Endothelial cell of umbilical vein (primary cell): ENCODE measurements at places on chromosomes 5 and 9. TPM values are rescaled to one million over a fixed set of nuclear protein-coding genes. Genes with fewer than 3 reads are reported as not detected.

Gene COL23A1
- total RNA-seq, result not detected in 2 replicates

Gene TRIM36
- total RNA-seq, result 0.69 and 1.2 TPM in 2 replicates

Gene SLC36A2
- not detected in 2 replicates for total RNA-seq

Gene OLFM1
- total RNA-seq, result 0.42 and 0.95 TPM in 2 replicates

Gene FAM221B
- not detected in 2 replicates for total RNA-seq

Gene PKD2L2
- total RNA-seq, result not detected in 2 replicates

Gene MYO10
- total RNA-seq, result 144 and 148 TPM in 2 replicates

Gene PCDHA9
- total RNA-seq, result not detected in 2 replicates

Gene TENT4A
- total RNA-seq, result 33.5 and 35.4 TPM in 2 replicates

Gene PTGES
- not detected in 2 replicates for total RNA-seq

Gene RGS7BP
- total RNA-seq, result 2.0 and 4.2 TPM in 2 replicates

Gene FPGS
- total RNA-seq, result 90.2 and 90.7 TPM in 2 replicates

Gene ECPAS
- 72.3 and 89.3 TPM in 2 replicates for total RNA-seq

Gene CPLANE1
- total RNA-seq, result 16.9 and 21.5 TPM in 2 replicates

Gene SCAMP1
- total RNA-seq, result 29.0 and 30.7 TPM in 2 replicates

Gene ARSI
- total RNA-seq, result 0.20 TPM in 1 of 2 replicates, not detected in the other

Gene CCL28
- total RNA-seq, result 0.95 and 1.8 TPM in 2 replicates

Gene NSD1
- total RNA-seq, result 76.1 and 90.4 TPM in 2 replicates

Gene PAPPA
- total RNA-seq, result 0.12 and 0.13 TPM in 2 replicates

Gene EDIL3
- 28.8 and 41.2 TPM in 2 replicates for total RNA-seq

Gene SMIM23
- not detected in 2 replicates for total RNA-seq

Gene TRIM14
- total RNA-seq, result 7.1 and 10.7 TPM in 2 replicates

Gene FGF18
- total RNA-seq, result 0.27 TPM in 1 of 2 replicates, not detected in the other

Gene SLC45A2
- total RNA-seq, result not detected in 2 replicates

Gene BRINP1
- not detected in 2 replicates for total RNA-seq

Gene PRR7
- 5.7 and 6.5 TPM in 2 replicates for total RNA-seq

Gene OCLN
- total RNA-seq, result 18.2 and 22.3 TPM in 2 replicates

Gene CCDC152
- total RNA-seq, result 2.1 and 2.8 TPM in 2 replicates

Gene ANKRD55
- 1.2 and 2.1 TPM in 2 replicates for total RNA-seq

Gene PLEKHG4B
- total RNA-seq, result not detected in 2 replicates

Gene LCN9
- total RNA-seq, result not detected in 2 replicates

Gene LHX2
- not detected in 2 replicates for total RNA-seq

Gene SMIM27
- 9.5 and 11.5 TPM in 2 replicates for total RNA-seq

Gene ABO
- not detected in 2 replicates for total RNA-seq

Gene PTGS1
- 14.6 and 45.2 TPM in 2 replicates for total RNA-seq

Gene GLRA1
- not detected in 2 replicates for total RNA-seq

Gene C5orf58
- total RNA-seq, result not detected in 2 replicates

Gene TMEFF1
- 9.8 and 14.6 TPM in 2 replicates for total RNA-seq

Gene FOXD4L3
- not detected in 2 replicates for total RNA-seq

Gene PCDHGA2
- 0.58 and 1.2 TPM in 2 replicates for total RNA-seq

Gene WDR31
- 0.62 and 1.00 TPM in 2 replicates for total RNA-seq

Gene INSYN2B
- total RNA-seq, result 8.2 and 9.9 TPM in 2 replicates

Gene IRX1
- total RNA-seq, result not detected in 2 replicates

Gene NSG2
- total RNA-seq, result not detected in 2 replicates

Gene POU5F2
- total RNA-seq, result 1.2 TPM in 2 replicates

Gene ATP10B
- total RNA-seq, result not detected in 2 replicates

Gene NUTM2G
- not detected in 2 replicates for total RNA-seq

Gene SPINK7
- total RNA-seq, result not detected in 2 replicates

Gene PLPPR1
- total RNA-seq, result 0.18 TPM in 1 of 2 replicates, not detected in the other

Gene C5orf24
- total RNA-seq, result 56.0 and 56.2 TPM in 2 replicates

Gene SLC34A3
- total RNA-seq, result not detected in 2 replicates

Gene IRX2
- not detected in 2 replicates for total RNA-seq

Gene DOCK8
- 1.3 and 12.0 TPM in 2 replicates for total RNA-seq

Gene FOXI1
- not detected in 2 replicates for total RNA-seq

Gene SUSD3
- total RNA-seq, result not detected in 2 replicates

Gene CBY3
- not detected in 2 replicates for total RNA-seq

Gene NUTM2F
- total RNA-seq, result not detected in 2 replicates

Gene SYK
- total RNA-seq, result not detected in 2 replicates
